ENCODE measurements at places on chromosomes 1 and 21.

DNA sequence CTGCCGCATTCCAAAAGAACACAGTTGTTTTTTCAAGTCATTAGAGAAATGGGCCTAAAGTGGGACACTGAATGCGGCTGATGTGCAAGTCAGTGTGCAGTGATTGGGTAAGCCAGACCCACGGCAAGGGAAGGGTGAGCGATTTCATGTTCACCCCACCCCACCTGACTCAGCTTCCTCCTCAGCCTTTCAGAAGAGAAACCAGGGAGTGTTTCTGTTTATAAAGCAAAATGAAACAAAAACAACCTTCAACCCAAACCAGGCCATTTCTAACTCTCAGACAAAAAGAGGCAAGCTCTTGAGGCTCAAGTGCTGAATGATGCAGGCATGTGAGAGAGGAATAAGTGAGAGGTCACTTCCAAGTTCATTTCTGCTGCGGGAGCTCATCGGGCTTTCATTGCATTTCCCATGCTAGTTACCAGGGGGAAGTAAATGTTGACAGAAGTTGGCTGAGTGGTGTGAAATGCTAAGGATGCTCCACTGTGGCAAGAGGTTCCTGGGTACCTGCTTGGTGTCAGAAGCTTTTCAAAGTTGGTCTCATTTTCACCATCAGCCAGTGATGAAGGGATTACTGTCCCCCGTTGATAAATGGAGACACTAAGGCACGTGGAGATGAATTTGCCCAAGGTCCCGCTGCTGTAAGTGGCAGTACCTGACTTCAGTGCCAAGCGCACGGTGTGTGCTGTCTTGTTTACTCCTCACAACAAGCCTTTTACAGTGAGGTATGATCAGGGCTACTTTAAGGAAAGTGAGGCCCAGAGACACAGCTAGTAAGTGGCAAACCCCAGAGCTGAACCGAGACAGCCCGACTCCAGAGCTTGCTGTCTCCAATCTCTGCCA lies 29.1 kb downstream of the STPG1 start:
- H3K4me1 ChIP-seq = peaks cover 14% of the 10 kb centered on the region
- H3K4me3 ChIP-seq = no peak overlapping the region
- H3K36me3 ChIP-seq = no peaks in the 10 kb centered on the region
- H3K27ac ChIP-seq = no peak overlapping the region
- DNase-seq = no peak

DNA sequence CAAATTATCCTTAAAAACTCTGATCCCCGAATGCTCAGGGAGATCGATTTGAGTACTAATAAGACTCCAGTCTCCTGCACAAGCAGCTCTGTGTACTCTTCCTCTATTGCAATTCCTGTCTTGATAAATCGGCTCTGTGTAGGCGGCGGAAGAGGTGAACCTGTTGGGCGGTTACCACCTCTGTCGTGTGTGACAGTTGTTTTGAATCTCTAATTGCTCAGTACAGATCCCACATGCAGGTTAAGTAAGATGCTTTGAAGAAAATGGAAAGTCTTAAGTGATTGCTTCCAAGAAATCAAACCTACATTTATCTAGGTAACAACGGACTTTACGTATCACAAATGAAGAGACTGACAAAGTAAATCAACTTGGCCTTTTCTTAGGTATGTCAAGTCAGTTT lies 35.5 kb downstream of the COA6 start:
- no peaks in the 10 kb centered on the region for H3K27me3 ChIP-seq
- H3K4me3 ChIP-seq = no peak overlapping the region
- no peaks in the 10 kb centered on the region for H3K36me3 ChIP-seq
- no peak for DNase-seq
- H3K4me1 ChIP-seq = no peaks in the 10 kb centered on the region

DNA sequence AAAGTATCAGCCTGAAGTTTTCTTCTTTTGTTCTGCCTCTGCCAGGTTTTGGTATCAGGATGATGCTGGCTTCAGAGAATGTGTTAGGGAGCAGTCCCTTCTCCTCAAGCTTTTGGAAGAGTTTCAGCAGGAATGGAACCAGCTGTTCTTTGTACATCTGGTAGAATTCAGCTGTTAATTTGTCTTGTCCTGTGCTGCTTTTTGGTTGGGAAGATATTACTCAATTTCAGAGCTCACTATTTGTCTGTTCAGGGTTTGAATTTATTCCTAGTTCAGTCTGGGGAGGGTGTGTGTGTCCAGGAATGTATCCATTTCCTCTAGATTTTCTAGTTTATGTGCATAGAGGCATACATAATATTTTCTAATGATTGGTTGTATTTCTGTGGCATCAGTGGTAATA lies 12.8 kb downstream of the ZNF678 start:
- no peak overlapping the region for H3K27ac ChIP-seq
- H3K36me3 ChIP-seq = no peaks in the 10 kb centered on the region
- DNase-seq = no peak
- no peaks in the 10 kb centered on the region for H3K4me1 ChIP-seq
- no peak overlapping the region for H3K4me3 ChIP-seq

- no peak for DNase-seq
- H3K36me3 ChIP-seq = no peaks in the 10 kb centered on the region
- H3K27me3 ChIP-seq = no peaks in the 10 kb centered on the region
These were observed 1.7 kb downstream of the ATP6V1G3 start for GRCh38 chr1:198538579-198539364.

GRCh38 chr1:151843398-151843797 lies 3.8 kb upstream of the C2CD4D start:
- H3K4me3 ChIP-seq = no peak overlapping the region
- no peak for DNase-seq
- H3K36me3 ChIP-seq = no peaks in the 10 kb centered on the region
- peaks cover 3% of the 10 kb centered on the region for H3K4me1 ChIP-seq
- peaks cover 66% of the 10 kb centered on the region for H3K27me3 ChIP-seq

GRCh38 chr1:109904105-109904817 lies 6.4 kb upstream of the CSF1 start:
- no peaks in the 10 kb centered on the region for H3K36me3 ChIP-seq
- no peaks in the 10 kb centered on the region for H3K4me1 ChIP-seq
- no peak for DNase-seq

DNA sequence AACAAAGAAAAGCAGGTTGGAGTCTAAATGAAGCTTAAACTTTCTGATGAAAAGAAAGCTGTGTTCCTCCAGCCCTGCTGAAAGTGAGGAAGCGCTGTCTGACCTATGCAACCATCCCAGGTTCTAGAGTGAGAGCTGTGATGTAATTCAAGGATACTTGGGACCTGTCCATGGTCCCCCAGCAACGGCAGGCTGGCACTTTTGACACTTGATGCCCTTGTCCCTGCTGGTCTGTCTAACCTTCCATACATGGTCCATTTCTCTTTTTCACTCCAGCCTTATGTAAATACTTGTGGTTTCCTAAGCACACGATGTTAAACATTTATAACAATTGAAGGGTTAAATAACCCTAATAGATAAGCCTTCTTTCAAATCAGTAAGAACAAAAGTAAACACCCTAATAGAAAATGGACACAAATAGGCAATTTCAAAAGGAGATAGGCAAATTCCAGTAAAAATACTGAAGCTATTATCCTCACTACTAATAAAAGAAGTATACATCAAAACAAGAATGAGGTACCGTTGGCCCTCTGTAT lies 17.7 kb upstream of the KDM4A start:
- H3K4me1 ChIP-seq = no peaks in the 10 kb centered on the region
- H3K36me3 ChIP-seq = no peaks in the 10 kb centered on the region
- DNase-seq = no peak
- no peak overlapping the region for H3K4me3 ChIP-seq

DNA sequence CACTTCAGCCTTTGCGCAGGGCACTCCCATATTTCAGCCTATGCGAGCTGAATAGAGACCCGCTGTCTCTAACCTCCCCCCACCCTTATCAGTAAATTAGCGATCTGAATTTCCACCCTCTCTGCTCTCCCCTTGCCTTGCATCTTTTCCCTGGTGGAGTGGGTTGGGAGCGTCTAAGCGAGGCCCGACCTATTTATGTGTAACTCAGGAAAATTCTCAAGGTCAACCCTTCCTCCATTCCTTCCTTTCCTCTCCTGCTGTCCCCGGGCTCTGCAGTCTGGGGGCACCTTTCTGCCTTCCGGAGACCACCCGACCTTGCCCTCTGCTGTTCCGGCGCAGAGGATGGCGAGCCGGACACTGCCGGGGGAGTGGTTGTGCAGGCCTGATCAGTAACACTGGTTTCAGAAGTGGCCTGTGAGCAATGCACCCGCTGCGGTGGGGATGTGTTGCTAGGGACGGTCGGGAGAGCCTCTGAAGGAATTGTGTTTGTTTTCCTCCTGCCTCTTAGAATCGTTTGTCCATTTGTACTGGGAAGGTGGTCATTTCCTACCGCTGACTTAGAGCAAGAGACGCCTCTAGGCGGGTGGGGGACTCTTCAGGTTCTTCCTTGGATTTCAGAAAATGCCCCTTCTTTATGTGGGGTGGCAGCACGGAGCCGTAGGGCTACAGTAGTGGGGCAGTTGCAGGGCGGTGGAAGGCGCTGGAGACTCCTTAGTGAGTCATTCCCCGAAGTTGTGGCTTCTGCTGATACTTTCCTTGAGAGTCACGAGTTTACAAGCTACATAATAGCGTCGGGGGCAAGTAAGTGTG lies 513 bp downstream of the MGST3 start:
- DNase-seq = peak; percentile 63
- H3K36me3 ChIP-seq = no peaks in the 10 kb centered on the region
- peak overlapping the region; percentile 85 for H3K27ac ChIP-seq
- no peaks in the 10 kb centered on the region for H3K27me3 ChIP-seq

GRCh38 chr1:101238031-101238628 lies 1.3 kb downstream of the S1PR1 start:
- H3K4me1 ChIP-seq = peaks cover 12% of the 10 kb centered on the region
- no peaks in the 10 kb centered on the region for H3K36me3 ChIP-seq
- H3K27me3 ChIP-seq = no peaks in the 10 kb centered on the region
- peak overlapping the region; percentile 54 for H3K4me3 ChIP-seq
- no peak overlapping the region for H3K27ac ChIP-seq

DNA sequence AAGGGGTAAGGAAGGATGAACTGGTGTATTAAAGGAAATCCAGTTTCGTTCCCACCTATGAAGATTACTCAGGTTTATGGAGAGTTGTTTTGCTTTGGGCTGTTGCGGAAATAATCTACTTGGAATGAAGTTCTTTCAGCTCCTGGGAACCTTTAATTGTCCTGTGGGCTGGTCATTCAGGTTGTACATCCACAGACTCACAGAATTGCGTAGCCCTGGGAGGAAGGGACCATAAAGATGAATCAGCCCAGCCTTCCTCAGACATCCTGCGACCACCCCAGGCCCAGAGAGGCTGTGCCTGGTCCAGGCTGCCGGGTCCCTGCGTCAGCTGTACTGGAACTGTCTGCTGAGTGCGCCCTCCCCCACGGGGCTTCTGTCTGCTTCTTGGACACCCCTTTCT lies 72.7 kb downstream of the GALNT2 start:
- H3K4me1 ChIP-seq = peaks cover 83% of the 10 kb centered on the region
- no peak for DNase-seq
- peak overlapping the region; percentile 66 for H3K27ac ChIP-seq
- no peaks in the 10 kb centered on the region for H3K27me3 ChIP-seq

DNA sequence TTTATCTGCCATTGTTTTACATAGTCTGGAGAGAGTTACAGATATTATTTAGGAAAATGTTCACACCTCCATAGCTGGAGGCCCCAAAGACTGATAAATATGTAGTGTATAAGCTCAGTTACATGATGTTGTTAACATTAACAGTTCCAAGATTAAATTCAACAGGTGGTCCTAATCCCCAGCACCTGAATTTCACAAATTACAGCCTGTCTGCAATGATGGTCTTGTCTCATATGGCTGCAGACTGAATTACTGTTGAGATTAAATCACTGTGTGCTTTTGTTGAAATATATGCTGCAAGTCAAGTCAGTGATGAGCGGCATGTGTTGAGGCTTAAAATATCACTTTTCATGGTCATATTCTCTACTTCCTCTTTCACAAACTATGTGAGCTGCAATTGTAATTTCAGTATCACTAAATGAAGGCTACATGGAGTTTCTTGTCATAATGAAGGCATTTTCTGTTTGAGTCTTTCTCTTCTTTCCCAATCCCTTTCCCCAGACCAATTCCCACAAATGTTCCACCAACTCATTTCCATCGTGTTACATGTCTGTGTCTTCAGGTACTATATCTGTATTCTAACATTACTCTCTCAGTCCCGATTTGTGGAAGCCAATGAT lies 4.2 kb downstream of the ST6GALNAC5 start:
- DNase-seq = no peak
- no peak overlapping the region for H3K27ac ChIP-seq
- H3K4me1 ChIP-seq = peaks cover 6% of the 10 kb centered on the region
- no peaks in the 10 kb centered on the region for H3K36me3 ChIP-seq
- H3K4me3 ChIP-seq = no peak overlapping the region

- no peaks in the 10 kb centered on the region for H3K27me3 ChIP-seq
- DNase-seq = no peak
- H3K36me3 ChIP-seq = no peaks in the 10 kb centered on the region
- H3K27ac ChIP-seq = no peak overlapping the region
- H3K4me3 ChIP-seq = no peak overlapping the region
These were observed 89.8 kb downstream of the ABCA4 start for GRCh38 chr1:94031154-94031553.

DNA sequence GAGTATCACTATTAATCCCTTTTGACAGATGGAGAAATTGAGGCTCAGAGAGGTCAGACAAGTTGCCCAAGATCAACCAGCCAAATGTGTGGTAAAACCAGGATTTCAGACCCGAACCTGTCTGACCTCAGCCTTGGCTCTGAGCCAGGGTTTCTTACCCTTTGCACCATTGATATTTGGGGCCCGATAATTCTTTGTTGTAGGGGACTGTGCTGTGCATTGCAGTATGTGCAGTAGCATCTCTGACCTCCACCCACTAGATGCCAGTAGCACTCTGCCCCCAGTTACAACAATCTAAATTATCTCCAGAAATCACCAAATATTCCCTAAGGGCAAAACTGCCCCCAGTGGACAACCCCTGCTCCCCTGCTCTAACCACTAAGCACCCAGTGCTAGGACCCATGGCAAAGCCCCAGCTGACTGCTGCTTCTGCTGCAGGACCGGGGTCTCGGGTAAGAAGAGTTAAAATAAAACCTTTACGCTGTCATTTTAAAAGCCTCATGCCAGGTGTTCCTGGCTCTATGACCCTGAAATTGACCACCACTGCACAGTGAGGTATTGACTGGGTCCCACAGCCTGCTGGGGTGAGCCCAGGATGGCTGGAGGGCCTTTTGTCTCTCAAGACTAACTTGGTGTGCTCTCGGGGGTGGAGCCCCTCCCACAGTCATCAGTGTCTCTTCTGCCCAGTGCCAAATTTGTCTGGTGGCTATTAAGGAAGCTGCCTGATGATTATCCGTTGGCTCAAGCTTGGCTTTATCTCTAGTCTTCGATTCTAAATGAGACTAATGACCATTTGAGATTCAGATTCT lies 5.6 kb upstream of the MAN1C1 start:
- peaks cover 42% of the 10 kb centered on the region for H3K27me3 ChIP-seq
- no peak overlapping the region for H3K4me3 ChIP-seq
- no peak for DNase-seq
- no peak overlapping the region for H3K27ac ChIP-seq
- H3K4me1 ChIP-seq = peaks cover 2% of the 10 kb centered on the region

GRCh38 chr1:68485431-68486022 lies 11.4 kb downstream of the DEPDC1 start:
- no peaks in the 10 kb centered on the region for H3K4me1 ChIP-seq
- DNase-seq = no peak
- no peak overlapping the region for H3K27ac ChIP-seq
- no peak overlapping the region for H3K4me3 ChIP-seq
- peaks cover 97% of the 10 kb centered on the region for H3K36me3 ChIP-seq

Measured in A673 (cell line).